ENCODE measurements at places on chromosomes 11 and 22.

GRCh38 chr22:24230911-24231656 is 13.8 kb downstream of the GGT5 start:
- no peak for DNase-seq

DNA sequence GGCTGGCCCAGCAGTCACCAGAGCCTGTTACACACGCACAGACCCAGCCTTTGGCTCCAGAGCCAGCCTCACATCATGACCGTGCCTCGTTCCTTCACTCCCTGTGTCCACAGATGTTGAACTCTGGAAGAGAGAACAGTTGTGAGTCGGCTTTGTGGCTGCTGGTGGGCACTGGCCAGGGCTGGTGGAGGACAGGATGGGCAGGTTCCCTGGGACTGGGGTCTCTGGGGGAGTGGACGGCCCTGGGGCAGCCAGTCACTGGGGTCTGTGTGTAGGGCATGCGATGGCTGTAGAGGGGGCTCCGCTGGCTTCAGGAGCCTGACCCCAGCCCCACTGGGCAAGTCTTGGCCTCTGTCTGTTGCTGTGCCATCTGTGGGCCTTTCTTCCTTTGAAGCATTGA is 1070.1 kb downstream of the BRD1 start:
- peak; percentile 66 for DNase-seq

DNA sequence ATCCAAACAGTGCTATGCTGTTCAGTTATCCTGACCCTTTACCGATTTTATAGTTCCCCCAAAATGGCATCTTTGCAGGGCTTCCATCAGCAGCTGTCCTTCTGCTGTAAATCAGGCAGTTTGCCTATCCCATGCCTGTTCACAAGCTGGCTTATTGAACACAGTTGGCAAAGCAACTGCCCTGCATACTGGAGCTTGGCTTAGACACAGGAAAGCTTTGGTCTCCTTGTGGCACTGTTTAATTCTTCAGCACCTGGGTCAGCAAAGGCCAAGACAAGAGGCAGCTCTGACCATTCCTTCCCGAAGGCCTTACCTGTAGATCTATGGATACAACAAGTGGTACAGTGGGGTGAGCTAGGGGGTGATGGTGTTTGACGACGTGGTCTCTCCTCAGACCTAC is 32.2 kb downstream of the TSPAN18 start:
- no peak for DNase-seq

- no peak for DNase-seq
Measured at GRCh38 chr11:2369320-2369719, 7.8 kb upstream of the CD81 start.

- no peak for DNase-seq
Measured at GRCh38 chr11:57353036-57353435, 14.9 kb downstream of the P2RX3 start.
